ENCODE measurements at places on chromosomes 1 and 21.

DNA sequence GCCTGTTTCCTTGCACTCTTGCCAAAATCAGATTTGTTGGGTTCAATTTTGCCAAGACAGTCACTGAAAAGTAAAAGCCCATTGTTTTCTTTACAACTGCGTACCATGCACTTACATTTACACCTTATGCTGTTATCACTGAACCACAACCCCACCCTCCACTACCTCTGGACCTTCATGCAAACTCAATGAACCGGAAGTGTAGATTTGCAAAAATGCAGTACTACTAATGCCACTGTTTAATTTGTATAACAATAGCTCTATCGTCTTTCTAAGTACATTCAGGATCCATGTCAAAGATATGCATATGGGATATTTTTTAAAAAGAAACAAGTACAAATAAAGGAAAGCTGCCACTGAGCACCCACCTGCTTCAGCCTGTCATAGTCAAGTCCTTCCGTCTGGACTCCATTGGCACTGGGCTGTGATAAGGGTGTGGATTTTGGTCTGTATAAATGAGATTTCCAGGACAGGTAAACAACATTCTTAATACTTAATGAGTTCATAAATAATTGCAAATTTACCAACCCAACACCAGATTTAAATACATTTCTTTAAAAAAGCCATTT is 72.9 kb upstream of the LBR start:
- DNase-seq: no peak

- no peak for DNase-seq
Observed at GRCh38 chr1:87612956-87613355, 284.3 kb downstream of the LMO4 start.

- no peak for DNase-seq
Observed at GRCh38 chr1:65197636-65198035, 49.6 kb downstream of the AK4 start.

DNA sequence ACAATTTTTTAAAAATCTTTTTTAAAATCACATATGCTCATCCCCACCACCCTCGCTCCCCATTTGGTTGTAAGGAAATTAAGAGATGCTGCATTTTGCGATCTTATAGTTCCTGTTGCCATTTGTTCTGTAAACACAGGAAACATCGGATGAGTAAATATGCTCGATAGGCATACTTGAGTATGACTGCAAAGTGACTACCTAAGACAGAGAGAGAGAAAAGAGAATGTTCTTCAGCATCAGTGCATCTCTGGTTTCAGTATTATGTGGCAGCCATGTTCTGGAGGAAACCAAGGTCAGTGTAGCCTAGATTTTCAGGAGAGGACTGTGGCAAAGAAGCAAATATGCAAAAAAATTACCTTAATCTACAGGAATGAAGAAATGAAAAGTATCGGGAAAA is 265.5 kb upstream of the FMN2 start:
- no peak for DNase-seq

- peak; percentile 71 for DNase-seq
Observed at GRCh38 chr1:33130297-33130696, 49.3 kb downstream of the AZIN2 start.

DNA sequence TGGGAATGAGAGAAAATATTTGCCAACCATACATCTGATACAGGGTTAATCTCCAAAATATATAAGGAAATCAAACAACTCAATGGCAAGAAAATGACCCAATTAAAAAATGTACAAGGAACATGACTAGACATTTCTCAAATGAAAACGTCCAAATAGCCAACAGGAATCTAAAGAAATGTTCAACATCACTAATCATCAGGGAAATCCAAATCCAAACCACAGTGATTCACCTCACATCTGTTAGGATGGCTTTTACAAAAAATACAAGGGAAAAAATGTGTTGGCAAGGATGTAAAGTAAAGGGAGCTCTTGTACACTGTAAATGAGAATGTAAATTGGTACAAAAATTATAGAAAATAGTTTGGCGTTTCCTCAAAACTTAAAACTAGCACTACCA is 54.7 kb upstream of the ZRANB2 start:
- DNase-seq: no peak

DNA sequence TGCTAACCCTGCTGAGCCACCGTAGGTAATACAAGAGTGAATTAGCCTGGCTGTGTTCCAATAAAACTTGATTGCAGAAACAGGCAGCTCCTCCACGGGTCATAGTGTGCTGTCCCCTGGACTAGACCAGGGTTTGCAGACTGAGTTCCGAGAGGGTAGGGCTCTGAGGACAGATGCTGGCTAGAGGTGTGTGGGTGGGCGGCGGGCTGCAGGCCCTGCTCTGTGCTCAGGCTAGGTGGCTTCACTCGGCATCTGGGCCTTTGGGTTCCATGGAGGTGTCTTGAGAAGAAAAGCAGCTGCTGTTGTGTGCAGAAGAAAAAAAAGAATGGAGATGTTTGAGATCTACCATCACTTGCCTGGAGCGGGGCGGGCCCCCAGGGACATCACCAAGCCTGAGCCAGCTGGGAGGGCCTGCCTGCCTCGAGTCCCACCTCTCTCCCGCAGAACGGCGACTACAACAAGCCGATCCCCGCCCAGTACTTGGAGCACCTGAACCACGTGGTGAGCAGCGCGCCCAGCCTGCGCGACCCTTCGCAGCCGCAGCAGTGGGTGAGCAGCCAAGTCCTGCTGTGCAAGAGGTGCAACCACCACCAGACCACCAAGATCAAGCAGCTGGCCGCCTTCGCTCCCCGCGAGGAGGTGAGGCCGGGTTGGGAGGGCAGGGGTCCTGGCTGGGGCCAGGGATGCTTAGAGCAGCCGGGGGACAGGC is 7.9 kb downstream of the TMEM201 start:
- DNase-seq: no peak

GRCh38 chr1:172469717-172470116 is 25.8 kb upstream of the PIGC start:
- DNase-seq: no peak

GRCh38 chr1:187516874-187517273 is 688.1 kb downstream of the PLA2G4A start:
- no peak for DNase-seq

- DNase-seq: no peak
Observed at GRCh38 chr1:182671750-182672486, 12.5 kb downstream of the RGS8 start.

DNA sequence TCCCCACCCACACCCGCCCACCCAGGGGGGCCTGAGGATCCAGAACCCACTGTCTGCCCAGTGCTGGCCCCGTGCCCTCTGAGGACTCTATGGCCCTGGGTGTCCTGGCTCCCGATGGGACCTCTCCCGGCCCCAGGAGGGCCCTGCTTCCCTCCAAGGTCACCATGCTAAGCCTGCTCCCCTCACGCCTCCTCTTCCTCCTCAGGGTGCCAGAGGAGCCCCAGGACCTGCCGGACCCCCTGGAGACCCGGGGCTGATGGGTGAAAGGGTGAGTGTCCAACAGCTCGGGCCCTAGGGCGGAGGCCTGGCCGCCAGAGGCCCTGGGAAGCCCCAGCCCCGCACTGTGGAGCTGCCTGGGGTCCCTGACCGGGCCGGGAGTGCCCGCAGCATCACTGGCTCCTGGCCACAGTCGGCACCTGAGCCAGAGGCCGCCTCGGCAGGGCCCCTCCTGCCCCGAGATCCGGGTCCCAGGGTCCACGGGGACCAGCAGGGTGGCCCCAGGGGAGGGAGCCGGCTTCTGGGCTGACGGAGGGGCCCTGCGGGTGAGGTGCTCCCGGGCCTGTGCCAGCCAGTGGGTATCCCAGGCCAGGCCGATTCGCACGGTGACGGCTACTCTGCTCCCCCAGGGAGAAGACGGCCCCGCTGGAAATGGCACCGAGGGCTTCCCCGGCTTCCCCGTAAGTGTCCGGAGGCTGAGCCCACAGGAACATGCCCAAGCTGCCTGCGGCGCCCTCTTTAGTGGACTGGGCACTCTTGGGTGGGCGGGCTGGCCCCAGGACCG is 16.1 kb downstream of the COL6A1 start:
- no peak for DNase-seq

GRCh38 chr1:115492019-115492595 is 149.7 kb upstream of the VANGL1 start:
- DNase-seq: no peak

GRCh38 chr1:33460947-33461629 is 11.4 kb upstream of the ZSCAN20 start:
- DNase-seq: no peak

DNA sequence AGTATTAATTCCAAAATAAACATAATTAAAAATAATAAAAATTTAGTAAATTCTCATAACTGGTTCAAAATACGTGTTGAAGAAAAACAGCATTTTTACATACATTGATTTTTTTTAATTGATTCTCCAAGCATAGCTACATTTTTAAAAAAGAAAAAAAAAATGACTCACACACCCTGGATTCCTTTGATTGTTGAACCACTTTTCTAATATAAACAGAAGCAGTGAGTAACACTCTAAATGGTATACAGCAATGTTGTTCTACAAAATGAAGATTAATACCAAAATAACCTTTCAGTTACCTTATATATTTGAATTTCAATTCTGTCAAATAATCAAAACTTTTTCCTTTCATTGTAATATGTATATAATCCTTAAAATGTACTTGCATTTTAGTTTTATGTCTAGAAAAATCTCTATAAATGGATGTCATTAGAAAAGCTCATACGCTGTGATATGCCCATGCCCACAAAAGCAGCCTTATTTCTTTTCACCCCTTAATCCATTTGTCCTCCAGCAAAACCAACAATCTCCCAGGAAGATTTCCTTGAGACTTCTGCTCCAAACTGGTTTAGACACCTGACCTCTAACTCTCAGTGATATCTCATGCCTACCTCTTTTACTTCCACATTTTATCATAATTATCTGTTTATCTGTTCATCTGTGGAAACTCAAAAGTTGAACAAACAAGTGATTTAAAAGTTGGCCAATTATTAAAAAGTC is 246.4 kb upstream of the NR5A2 start:
- DNase-seq: no peak

- no peak for DNase-seq
Observed at GRCh38 chr1:41659903-41660302, 175.4 kb upstream of the EDN2 start.

DNA sequence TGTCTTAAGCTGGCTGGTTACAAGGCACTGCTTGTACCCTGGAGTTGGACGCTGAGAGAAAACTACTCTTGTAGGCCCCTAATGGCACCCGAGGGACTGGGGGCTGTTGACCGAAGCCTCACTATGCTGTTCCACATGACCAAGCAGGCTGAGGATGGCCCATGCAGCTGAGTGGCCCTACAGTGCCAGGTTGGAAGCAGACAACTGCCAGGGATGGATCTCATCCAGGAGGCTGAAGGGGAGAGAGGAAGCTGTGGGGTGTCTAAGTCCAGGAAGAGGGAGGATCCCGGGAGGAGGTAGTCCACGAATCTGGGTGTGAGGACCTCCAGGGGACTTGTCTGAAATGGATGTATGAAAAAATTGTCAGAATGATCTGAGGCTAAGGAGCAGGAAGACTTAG is 45.8 kb downstream of the FOXD2 start:
- no peak for DNase-seq

GRCh38 chr1:17687145-17687544 is 68.0 kb upstream of the ACTL8 start:
- no peak for DNase-seq

DNA sequence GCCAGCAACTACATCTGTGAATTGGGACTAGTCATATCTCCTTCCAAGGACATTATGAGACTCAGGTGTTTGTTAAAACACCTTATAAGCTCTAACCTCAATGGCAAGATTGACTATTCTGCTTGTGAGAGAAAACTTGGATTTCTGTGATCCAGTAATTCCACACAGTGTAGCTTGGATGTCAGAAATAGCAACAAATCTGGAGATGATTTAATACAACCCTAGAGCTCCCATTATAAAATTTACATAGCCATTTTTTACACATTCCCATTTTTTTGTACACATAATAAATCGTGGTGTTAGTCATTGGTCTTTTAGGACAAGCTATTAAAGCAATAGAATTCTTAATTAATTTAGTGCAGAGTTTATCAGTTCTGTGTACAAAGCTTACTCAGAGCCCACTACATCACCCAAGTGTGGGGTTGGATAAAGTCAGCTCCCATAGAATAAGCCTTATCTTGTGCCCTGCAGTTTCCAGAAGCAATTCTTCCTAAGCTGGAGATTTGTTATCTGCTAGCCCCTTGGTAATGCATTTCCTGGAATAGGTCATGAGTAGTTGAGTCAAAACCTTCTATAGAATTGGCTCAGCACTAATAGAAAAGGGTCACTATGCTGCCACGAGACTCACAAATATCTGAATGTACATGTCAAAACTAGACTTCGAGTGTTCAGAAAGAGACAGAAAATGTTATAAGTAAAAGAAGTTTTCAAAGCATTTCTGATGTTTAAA is 434.0 kb upstream of the RUNX1 start:
- no peak for DNase-seq

DNA sequence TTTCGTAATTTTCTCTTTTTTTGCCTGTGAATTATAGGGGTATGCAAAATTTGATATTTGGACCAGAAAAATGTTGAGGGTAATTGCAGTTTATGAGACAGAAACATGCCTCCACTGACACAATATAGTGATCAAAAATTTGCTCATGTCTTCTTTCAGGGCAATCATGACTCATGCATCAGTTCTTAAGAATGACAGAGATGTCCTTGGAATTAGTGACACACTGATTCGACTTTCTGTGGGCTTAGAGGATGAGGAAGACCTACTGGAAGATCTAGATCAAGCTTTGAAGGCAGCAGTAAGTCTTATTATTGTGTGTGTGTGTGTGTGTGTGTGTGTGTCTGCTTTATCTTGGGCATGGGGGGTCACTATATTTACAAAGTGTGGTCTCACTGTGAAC is 27.5 kb downstream of the CTH start:
- no peak for DNase-seq

- DNase-seq: no peak
Observed at GRCh38 chr1:8969937-8970336, 24.3 kb downstream of the CA6 start.

- DNase-seq: no peak
Observed at GRCh38 chr1:72678683-72679082, 396.3 kb upstream of the NEGR1 start.

DNA sequence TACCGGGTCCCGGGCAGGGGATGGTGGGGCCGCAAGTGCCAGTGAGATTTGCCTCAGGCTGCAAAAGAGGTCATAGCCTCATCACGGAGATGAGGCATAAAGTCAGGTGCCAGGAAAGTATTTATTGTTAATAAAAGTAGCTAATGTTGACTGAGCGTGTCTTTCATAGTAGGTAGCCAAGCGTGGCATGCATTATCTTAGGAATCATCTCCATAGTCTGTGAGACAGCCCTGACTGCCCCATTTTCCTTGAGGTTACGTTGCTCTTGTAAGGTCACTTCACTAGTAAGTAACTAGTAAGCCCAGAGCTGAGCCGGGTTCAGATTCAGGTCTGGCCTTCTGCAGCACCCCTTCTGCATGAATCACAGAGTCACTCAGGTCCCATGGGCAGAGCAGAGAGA is 174.2 kb downstream of the CAMTA1 start:
- no peak for DNase-seq

GRCh38 chr21:25456672-25457071 is 150.6 kb downstream of the MRPL39 start:
- DNase-seq: peak; percentile 66

- DNase-seq: no peak
Observed at GRCh38 chr1:78658901-78659300, 9.3 kb downstream of the IFI44 start.
